ENCODE measurements at places on chromosomes 5 and 9.

DNA sequence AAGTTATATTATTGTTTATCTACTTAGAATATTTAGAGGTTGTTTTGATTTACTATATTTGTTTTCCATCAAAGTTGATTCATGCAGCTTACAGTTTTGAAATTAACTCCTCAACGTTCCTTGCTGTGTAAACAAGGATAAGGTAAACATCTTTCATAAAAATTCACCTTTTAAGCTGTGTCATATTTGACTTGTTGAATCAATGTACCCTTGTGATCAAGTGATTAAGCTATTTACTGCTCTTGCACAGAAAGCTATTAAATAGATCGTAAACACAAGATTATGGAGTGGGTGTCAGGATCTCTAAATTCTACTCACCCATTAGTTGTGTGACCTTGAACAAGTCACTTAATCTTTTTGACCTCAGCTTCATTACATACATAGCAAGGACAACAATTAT, 2054.0 kb upstream of the NUDT12 start:
- no peak for DNase-seq

- no peak for DNase-seq
Measured at GRCh38 chr9:83623679-83624076, 735 bp downstream of the IDNK start.

DNA sequence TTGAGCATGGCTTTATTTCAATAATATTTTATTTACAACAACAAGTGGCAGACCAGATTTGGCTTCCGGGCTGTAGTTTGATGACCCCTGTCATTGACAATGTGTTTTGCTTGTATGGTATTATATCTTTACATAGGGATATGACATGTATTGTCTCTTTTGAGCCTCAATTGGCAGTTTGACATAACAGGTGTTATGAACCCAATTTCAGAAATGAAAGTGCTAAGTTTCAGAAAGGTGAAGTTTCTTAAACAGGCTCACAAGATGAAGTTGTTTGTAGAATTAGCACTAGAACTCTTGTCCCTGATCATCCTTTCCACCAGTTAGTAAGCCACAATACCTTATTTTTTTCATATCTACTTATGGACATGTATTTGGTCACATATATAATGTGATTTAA, 303.0 kb upstream of the GRIA1 start:
- no peak for DNase-seq

DNA sequence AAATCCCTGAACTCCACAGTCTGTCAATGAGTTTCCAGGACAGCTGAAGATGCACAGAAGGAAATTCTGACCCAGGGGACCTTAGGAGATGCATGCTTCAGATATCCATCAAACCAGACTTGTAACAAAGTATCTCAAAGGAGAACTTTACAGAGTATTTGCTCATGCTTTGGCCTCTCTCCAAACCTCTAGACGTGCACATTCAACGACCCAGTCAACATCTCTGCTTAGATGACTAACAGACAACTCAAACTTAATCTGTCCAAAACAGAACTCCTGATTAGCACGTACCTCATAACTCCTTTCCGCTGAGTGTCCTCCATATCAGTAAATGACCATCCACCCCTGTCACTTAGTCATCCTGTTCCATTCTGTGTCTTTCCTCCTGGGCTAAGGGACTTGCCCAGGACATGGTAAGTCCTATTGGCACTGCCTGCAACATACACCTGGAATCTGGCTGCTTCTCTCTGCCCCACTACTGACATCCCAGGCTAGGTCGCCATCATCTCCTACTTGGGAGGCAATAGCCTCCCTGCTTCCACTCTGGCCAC, 107.4 kb downstream of the LMNB1 start:
- DNase-seq, result peak; percentile 91

GRCh38 chr9:101165131-101165530, 136.6 kb downstream of the PLPPR1 start:
- no peak for DNase-seq

GRCh38 chr9:134291452-134291881, 34.8 kb upstream of the RXRA start:
- DNase-seq, result no peak

DNA sequence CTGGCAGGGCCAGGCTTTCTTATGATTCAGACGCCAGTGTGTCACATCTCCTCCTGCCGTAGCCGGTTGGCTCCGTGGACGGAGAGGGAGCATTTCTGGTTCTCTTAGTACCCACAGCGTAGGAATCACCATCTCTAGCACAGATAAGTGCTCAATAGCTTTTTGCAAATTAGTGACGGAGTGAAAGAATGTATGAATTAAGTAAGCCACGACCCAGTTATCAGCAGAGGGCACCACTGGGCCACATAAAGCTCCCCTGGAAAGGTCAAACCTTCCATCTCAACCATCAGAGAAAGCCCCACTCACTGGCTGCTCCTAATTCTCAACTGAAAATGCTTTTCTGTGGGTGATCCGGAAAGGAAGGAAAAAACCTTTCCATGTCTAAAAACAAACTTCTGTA, 317.0 kb upstream of the ADCY2 start:
- DNase-seq, result no peak

- peak; percentile 28 for DNase-seq
Measured at GRCh38 chr9:35272989-35273388, 111.2 kb downstream of the UNC13B start.

DNA sequence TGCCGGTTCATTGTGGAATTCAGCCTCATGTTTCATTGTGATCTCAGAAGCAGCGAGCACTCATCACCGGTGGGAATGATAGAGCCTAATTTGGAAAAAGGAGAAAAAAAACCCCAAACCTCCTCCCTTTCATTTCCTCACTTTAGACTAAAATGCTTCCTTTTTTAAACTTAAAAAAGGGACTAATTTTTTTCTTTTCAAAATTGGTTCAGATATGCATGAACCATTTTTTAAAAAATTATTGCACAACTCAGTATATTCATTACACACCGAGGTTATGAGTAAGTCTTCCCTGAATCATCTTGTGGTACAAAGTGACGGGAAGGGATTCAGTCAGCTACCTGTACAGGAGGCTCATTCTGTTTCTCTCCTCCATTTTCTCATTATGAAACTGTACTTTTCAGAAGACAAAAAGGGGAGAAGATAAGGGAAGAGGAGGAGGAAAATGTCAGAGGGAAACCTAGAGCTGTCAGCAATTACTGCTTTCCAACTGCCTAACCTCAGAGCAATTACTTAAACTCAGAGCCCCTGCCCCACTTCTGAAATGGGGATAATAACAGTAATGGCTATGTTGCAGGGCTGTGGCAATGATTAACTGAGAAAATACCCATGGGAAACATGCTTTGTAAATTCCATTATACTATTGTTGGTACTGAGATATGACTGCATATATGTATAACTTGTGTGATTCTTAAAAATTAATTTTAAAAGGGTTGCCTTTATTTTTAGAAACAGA, 24.0 kb downstream of the GALNT10 start:
- no peak for DNase-seq

DNA sequence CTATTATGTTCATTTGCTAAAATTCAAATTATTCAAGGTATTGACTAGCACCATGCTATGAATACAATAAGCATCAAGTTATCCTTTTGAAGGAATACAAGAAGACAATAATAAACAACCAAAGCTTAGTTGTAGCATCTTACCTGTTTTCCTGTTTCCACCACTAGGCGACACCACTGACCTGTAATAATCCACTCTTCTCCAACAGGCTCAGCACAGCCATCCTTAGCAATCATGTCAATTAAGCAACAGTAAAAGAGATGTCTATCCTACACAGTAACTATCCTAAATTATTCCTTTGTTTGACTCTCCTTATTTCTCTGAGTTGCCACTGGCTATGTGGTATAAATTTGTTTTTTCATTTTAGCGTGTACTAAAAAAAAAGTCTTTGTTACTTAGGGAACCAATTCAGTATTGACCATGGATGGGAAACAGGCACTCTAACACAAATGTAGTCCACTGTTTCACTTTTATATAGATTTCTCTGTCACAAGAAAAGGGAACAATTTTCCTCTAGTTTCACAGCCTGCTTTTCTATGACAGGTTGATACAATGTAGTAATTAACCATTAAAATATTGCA, 46.2 kb downstream of the PCA3 start:
- DNase-seq, result peak; percentile 46

DNA sequence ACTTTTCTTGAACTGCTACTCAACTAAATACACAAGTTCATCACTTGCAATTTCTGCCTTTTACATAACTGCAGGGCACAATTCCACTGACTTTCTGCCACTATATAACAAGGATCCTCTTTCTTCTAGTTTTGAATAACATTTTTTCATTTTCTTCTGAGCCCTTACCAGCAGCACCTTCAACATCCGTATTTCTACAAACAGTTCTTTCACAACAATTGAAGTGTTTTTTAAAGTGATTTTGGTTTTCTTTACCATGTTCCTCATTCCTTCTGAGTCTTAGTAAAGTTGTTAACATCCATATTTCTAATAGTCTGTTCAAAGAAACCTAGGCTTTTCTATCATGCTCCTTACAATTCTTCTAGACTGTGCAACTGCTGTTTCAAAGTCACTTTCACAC, 127.2 kb upstream of the PITX1 start:
- no peak for DNase-seq

GRCh38 chr9:73118286-73118685, 33.4 kb upstream of the ANXA1 start:
- DNase-seq, result peak; percentile 22

- no peak for DNase-seq
Measured at GRCh38 chr5:176665517-176665916, 18.2 kb downstream of the TSPAN17 start.

- DNase-seq, result no peak
Measured at GRCh38 chr9:120937127-120937526, 10.5 kb upstream of the TRAF1 start.

All from RPMI7951 (cell line).